ENCODE measurements at places on chromosomes 2 and 18.

DNA sequence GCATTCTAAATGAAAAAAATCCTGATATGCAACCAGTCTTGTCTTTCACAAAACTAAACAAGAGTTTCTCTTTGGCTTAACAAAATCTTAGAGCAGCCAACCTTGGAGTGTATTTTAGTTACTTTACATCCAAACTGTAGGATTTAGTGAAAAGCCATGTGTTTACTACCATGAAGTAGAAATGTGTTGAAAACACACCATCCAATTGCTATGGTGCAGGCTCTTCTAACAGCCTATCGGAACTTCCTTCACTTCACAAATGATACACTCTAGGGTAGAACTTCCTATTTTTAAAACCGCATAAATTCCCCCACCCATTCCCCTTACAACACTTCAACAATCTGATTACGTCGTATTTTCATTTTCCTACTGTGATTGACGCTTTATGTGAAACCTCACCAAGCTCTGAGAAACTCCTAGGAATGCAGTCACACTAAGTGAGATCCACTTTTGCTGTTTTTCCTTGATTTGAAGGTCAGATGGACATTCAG, 74.4 kb upstream of the MAP4K4 start:
- DNase-seq: no peak

DNA sequence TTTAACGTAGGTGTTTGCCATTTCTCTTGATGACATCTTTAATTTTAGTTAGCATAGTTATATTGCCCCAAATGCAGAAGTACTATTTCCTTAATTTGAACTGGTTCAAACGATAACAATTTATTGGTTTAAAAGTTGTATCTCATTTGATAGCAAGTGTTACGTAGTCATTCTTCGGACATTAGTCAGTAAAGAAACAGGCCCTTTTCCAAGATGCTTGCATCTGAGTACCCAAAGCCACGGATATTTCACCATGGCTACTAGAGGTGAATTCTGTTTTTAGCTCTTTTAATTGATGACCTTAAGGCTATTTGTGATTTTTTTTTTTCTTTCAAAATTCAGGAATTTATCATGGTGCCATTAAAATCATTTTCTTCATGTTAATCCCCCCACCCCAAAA, 32.1 kb downstream of the GLS start:
- DNase-seq: no peak

DNA sequence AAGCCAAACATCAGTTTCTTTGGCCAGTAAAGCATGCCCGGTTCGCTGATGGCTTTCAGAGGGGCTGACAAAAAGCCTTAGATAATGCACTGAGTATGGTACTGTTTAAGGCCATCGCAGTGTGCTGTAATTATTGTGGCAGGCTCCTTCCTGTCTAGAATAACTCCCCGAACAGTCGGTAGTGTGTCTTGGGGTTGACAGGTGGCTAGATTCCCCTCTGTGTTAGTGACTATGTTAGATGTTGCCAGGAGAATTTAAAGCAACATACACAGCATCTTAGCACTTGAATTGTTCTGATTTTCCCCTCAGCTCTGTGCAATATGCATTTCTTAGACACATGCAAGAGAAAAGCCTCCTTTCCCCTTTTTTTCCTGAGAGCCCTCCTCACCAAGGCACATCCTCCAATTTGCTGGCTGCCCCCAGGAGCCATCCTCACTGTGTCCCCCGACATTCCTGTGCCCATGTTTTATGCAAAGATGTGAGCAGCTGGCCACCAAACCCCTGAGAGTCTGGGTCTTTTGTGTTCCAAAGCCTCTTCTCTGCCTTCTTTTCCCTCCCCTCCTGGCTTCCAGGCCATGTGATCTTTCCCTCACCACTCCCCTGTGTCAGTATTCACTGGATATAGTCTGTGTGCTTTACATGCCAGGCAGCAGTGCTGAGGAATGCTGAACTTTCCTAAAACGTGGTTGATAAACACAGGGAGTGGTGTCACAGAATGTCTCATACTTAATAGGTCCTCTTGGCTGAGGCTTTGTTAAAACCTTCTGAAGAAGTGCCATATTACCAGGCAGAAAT, 331.5 kb downstream of the HRH4 start:
- no peak for DNase-seq

DNA sequence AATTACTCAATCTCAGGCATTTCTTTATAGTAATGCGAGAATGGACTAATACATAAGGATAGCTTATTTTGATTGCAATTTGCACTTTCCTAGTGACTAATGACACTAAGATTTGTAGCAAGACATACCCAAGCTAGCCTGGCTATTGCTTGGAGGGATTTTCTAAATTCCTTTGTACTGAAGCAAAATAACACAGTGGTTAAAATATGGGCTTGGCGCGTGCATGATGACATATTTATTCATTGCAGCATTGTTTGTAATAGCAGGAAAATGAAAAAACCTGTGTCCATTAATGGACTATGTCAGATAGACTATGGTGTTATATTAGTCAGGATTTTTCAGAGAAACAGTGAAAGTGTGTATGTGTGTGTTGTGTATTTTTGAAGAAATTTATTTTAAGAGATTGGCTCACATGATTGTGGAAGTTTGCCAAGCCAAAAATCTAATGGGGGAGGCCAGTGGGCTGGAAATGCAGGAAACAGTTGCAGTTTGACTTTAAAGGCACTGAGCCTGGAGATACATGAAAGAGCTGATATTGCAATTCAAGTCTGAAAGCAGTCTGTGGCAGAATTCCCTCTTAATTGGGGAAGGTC, 16.7 kb upstream of the LAPTM4A start:
- no peak for DNase-seq

GRCh38 chr2:74544634-74545033, 9.1 kb downstream of the LOXL3 start:
- no peak for DNase-seq

DNA sequence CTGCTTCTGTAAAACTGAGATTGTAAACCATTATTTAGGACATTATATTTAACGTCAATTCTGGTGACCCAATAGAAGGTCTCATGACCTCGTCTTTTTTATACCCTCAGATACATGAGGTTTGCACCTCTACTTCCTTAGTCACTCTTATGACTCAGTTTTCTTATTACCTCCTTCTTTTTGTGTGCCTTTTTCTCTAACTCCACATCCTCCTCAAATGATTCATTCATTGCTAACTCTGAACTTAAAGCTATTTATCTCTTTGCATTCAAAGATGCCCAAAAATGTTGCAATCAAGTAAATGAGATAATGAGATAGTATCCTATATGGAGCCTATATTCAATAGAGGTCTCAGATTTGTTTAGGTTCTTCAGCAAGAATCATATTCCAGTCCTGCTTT, 121.0 kb upstream of the KYNU start:
- DNase-seq: no peak

DNA sequence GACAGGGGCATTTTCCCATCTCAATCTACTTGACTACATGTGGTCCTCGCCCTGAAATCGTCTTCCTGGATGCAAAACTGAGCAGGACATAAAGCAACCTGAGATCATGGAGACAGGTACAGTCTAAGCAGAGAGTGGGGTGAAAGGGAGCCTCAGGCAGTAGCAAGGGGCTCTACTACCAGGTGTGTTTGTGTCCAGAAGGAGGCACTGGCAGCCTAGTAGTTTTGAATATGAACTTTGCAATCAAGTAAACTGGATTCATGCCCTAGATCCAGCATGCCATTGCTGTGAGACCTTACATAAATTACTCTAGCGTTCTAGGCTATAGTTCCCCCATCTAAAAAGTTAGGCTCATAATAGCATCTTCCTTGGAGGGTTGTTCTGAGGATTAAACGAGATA, 147.4 kb downstream of the TXNL1 start:
- no peak for DNase-seq

- DNase-seq: no peak
Observed at GRCh38 chr2:187509667-187510417, 44.4 kb downstream of the TFPI start.

DNA sequence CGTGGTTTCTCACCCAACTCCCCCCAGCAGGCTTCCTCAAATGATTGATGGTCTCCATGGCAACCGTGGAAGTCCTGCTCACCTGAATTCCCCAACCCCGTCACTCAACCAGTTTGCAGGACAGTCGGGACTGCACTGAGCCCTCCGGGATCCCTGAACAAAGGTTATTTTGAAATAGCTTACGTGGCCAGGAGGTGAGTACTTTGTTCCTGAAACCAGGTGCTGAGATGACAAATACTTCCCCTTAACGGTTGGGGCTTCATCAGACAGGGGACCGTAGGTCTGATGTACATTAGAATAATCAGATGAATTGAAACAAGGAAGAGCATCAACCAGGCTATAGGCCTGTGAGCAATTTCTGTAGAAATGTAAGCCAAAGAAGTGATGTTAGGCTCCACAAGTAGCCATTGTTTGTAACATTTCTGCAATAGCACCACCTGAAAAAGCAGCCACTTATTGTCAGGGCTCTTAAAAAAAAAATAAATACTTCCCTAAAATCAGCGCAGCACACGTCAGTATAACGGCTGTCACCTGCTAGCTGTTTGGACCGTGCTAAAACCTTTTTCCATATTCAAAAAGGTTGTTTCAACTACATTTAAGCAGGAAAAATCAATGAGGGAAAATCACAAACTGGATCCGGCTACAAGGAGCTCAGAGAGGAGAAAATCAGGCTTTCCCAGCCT, 206.4 kb upstream of the ID2 start:
- DNase-seq: no peak

DNA sequence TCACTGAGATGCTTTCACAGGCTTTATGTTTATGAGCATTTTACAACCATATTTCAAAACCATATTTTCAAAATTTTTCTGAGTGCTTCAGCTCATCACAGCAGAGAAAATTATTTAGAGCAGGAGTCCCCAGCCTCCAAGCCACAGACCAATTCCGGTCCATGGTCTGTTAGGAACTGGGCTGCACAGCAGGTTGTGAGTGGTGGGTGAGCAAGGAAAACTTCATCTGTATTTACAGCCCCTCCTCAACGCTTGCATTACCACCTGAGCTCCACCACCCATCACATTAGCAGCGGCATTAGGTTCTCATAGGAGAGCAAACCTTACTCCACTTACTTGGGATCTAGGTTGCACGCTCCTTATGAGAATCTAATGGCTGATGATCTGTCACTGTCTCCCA, 165.6 kb downstream of the SEPTIN10 start:
- DNase-seq: no peak

- no peak for DNase-seq
Observed at GRCh38 chr2:193847130-193847529, 1652.4 kb upstream of the TMEFF2 start.

DNA sequence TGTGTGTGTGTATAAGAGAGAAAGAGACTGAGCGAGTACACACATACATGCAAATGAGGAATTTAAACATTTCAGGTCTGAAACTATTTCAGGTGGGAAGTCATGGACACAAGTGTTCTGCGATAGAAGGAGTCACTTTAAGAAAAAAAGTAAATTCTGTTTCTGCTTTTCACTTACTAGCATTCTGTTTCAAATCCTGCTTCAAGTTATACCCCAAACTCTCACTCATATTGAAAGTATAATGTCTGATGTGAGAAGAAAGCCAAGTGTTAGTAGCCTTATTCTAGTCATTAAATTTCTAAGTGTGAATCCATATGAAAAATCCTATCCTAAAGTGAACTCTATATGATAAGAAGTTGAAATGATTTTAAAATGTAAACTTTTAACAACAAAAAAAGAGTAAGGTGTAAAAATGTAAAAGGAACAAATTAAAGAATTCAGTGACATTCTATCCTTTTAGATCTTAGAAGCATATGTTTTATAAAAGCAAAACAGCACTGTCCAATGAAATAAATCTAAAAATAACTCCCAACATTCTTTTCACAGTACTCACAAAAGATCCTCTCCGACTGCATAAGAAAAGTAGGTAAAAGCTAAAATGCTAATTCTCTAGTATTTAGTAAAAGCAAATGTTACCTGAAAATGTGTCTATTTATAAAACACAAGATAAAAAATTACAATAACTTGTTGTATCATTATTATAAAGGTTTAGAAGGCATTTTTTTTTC, 570.6 kb downstream of the ZEB2 start:
- no peak for DNase-seq

DNA sequence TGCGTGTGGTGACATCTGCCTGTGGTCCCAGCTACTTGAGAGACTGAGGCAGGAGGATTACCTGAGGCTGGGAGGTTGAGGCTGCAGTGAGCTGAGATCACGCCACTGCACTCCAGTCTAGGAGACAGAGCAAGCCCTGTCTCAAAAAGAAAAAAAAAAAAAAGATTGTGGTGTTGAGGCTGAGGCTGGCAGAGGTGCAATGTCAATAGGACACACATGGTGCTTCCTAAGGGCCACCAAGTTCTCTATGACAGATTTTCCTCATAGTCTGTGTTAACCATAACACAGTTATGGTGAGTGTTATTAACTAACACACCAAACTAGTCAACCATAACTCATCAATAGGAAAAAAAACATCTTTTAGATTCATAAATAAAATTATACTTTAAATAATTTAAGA, 494.4 kb downstream of the TMX3 start:
- no peak for DNase-seq

- no peak for DNase-seq
Observed at GRCh38 chr18:10215446-10215845, 239.0 kb upstream of the APCDD1 start.

DNA sequence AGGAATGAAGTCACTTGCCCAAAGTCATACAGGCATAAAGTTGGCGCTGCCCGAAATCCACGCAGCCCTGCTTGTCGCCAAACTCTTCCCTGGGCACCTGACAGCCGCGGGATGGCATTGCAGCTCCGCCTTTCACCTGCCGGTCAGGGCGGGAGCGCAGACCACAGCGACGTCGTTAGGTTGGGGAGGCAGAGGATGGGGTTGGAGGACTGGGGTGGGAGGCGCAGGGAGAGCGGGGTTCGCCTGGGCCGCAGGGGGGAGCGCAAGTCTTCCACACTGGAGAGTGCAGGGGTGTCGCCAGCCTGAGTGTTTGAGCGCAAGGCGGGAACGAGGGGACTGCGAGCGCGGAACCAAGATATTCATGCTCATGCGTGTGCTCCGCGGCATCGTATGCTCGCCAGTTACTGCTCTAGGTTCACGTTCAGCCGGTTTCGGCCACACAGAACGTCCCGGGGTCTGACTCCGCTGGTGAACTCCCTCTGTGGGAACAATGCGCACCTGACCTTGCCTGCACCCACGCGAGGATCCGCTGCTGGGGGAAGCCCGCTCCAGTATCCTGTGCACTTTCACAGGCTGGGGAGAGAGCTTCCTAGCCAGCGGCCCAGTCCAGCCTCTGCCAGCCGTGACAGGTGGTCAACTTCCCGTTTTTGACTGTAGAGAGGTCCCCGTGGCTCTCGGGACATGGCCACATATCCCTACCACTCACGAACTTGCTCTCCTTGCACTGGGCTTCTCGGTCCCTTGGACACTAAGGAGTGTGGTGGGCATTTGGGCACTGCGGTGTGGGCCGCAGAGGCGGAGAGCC, 767 bp upstream of the NPPC start:
- peak; percentile 34 for DNase-seq

DNA sequence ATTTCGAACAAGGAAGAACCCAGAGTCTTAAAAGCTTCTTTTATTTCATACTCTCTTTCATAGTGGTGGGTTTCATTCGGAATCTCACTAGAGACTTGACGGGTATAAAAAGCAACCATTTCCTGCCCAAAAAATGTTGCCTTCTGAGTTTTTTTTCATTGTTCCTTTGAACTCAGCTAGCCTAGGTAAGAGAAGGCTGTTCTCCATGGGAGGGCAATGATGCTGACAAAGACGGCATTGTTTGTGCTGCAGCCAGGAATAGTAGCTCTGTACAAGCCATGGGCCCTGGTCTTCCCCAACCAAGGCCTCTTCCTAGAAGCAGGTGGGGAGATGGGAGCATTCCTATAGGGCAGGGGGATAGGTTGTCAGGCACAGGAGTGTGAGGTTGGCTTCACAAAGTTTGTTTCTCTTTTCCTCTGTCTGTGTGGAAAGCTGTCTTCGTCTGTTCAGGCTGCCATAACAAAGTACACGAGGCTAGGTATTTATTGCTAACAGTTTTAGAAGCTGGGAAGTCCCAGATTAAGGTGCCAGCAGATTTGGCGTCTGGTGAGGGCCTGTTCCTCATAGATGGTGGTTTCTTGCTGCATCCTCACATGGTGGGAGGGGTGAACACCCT, 405.1 kb downstream of the NBAS start:
- DNase-seq: no peak
